Endothelial cell of umbilical vein (primary cell): ENCODE measurements at places on chromosomes 4 and X. TPM values are rescaled to one million over a fixed set of nuclear protein-coding genes. Genes with fewer than 3 reads are reported as not detected.

Gene TRIM75
- not detected in 2 replicates for polyA plus RNA-seq

- DNase-seq = no peak
These were observed 1.5 kb downstream of the JAKMIP1 start for GRCh38 chr4:6198768-6199421.

Gene STK26
- polyA plus RNA-seq = 0.59 and 0.87 TPM in 2 replicates

DNA sequence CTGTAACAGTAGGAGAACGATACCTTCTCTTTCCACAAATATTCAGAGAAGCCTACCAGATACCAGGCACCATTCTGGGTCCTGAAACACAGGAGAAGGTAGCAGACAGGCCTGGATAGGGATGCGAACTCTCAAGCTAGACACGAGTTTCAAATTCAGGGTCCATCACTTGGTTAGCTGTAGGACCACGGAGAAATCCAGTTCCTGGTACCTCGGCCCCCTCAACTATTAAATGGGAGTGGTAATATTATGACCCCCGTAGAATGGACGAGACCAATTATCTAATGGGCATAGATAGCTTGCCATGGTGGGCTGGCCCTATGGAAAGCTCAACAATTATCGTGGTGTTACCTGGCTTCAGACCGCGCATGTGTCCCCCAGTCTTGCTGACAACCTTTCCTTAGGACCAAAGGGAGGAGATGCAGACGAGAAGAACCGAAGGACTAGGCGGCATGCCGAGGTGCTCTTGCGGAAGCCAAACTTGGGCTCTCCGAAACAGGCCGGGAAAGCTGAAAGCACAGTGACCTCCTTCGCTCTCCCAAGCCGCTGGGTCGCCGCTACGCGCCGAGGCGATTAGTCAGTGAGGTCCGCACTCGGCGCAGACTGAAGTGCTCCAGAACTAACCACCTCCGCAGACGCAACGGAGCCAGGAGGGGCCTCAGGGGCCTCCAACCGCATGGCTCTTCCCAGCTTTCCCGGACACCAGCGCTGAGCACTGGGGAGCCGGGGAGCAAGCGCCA, 19.6 kb downstream of the NKX3-2 start:
- no peak for DNase-seq

Gene POU3F4
- not detected in 2 replicates for polyA plus RNA-seq

DNA sequence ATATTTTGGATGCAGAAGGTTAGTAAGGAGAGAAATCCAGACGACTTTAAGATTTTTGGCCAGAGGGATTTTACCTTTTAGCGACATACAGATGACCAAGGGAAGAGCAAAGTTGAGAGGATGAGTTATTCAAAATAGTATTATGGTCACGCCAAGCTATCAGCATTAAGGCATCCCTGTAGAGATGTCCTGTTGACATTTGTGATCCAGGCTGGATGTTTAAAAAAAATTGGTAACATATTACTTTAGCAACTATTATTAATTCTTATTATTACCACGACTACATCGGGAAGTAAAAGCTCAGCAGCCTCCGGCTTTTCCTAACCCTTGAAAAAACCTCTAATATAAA, 562 bp upstream of the OSTC start:
- no peak for DNase-seq

Gene RHOXF2B
- polyA plus RNA-seq = not detected in 2 replicates
